Stimulated activated CD4-positive, alpha-beta T cell treated with anti-CD3 and anti-CD28 coated beads, Interleukin-4, amount 100 ng/mL, for 24 hours (primary cell): ENCODE measurements at places on chromosomes 11 and 22.
A peak's percentile ranks its signal among the peaks of the same experiment; 100 is the strongest.

DNA sequence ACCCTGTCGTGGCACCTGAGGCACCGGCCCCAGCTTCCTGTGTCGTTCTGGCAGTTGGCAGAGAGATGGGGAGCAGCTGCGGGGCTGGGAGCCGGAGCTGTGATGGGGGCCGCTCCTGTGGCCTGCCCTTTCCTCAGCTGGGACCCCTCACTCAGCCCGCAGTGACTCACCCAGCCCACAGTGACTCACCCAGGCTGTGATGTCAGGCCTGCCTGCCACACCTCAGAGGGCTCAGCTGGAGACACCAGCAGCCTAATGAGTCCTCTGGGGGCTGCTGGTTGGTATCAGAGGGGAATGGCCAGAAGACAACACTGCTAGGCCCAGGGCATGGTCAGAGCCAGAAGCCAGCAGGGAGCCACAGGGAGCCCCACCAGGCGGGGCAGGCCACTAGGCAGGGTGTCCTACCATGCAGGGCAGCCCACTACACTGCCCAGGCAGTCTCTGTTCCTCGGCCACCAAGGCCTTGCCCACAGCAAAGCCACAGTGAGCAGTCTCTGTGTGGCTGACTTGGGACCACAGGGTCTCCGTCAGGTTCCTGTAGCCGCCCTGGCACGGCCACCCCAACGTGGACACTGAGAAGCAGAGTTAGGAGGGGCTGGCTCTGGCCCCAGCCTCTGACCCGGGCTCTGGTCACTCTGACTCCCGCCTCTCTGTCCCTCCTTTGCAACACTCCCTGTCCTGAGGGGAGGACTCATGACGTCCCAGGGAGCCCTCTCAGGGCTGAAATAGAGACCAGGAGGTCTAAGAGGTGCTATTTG is 4.2 kb upstream of the FXYD2 start:
- peak; percentile 84 for DNase-seq

- DNase-seq = no peak
Measured at GRCh38 chr11:74466916-74467885, at the start of gene KCNE3. KCNE3 (minus strand) TSS chr11:74467549; CDS start chr11:74457563, 9,986 bp downstream.

DNA sequence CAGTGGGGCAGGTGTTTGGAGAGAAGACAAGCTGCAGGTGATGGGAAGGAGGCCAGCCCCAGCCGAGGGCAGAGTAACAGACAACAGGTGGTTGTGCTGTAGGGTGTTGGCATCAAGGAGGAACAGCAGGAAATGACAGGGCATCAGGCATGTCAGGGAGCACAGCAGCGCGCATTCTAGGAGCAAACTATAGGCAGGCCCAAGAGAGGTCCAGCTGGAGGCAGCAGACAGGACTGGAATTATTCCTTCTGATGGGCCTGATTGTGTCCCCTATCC is 13.6 kb downstream of the ADM start:
- no peak for DNase-seq

- DNase-seq = no peak
Measured at GRCh38 chr22:40364431-40364830, 6.0 kb upstream of the SGSM3 start.

DNA sequence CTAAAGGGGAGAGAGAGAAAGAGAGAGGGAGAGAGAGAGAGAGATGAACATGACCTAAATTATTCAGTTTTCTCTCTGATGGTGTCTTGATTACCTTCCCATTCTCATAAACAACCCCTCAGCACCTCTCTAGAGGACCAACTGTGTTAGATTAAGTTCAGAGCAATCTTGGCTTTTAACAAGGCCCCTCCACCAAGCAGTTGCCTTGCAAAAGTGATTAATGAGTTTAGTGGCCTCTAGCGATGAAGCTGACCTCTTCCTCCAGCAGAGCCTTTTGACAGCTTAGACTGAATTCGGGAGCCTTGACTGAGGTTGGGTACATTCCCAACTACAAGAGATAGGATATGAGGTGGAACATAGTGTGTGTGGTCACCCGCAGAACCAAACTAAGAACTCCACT is 66.1 kb downstream of the ARL14EP start:
- DNase-seq = no peak

GRCh38 chr22:45169591-45170466 is 6.1 kb downstream of the NUP50 start:
- peak; percentile 33 for DNase-seq

GRCh38 chr11:1824221-1825038 is 10.4 kb upstream of the SYT8 start:
- no peak for DNase-seq

GRCh38 chr11:118996926-118997626 is 862 bp upstream of the CENATAC start:
- DNase-seq = peak; percentile 59

DNA sequence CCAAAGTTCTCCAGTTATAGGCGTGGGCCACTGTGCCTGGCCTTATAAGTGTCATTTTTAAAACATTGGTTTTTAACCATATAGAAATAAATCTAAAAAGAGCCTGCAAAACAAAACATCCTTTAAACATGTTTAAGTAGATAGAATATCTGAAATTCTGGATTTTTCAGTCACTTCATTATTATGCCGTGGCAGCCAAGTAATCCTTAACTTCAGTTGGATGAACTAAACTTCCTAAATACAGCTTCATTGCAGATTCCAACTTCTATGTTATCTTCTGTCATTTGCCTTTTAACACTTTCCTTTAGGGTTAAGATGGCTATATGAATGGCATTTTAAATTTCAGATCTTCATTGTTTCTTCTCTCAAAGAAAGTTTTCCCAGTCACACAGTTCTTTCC is 291.4 kb downstream of the TMEM135 start:
- no peak for DNase-seq

- no peak for DNase-seq
Measured at GRCh38 chr11:35290876-35291275, 128.5 kb downstream of the SLC1A2 start.

DNA sequence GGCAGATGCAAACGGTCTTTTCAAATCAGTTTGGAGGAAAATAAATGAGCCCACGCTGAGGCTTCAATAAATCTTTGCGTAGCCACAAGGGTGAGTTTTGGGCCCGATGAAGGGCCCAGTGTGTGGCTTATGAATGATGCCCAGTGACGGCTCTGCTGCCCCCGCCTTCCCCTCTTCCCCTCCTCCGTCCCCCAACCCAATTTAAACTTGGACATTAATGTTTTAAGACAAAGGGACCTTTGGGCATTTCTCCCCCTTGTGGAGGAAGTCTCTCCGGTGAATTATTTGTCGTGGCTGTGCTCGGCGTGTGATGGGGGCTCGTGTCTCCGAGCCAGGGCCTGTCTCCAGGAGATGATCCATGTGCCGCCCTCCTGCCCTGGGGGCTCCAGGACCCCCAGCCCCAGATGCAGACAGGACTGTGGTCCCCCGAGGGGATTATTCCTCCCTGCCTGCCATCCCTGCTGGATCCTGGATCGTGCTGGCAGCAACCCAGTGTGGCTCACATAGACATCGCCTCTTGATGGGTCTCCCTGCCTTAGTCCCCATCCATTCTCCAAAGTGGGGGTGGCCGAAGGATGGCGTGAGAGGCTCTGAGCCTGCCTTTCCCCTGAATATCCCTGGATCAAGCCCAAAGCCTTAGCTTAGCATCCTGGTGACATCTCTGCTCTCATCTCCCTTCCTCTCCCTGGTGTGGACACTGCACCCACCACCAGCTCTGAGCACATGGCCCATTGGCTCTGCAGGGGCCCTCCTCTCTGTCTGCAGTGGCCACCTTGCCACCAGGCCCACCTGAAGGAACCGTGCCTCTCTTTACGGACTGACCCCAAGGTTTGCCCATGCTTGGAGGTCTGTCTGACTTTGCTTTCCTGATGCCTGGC is 56.4 kb downstream of the SMIM38 start:
- DNase-seq = no peak
